NCI-H1930 (cell line): ENCODE measurements at places on chromosomes 5 and 9.

- no peak for DNase-seq
Observed at GRCh38 chr5:33788922-33789566, 102.7 kb downstream of the ADAMTS12 start.

- no peak for DNase-seq
Observed at GRCh38 chr5:67173959-67174358, 22.6 kb downstream of the CD180 start.

GRCh38 chr5:120101771-120102170 lies 362.3 kb upstream of the PRR16 start:
- no peak for DNase-seq

DNA sequence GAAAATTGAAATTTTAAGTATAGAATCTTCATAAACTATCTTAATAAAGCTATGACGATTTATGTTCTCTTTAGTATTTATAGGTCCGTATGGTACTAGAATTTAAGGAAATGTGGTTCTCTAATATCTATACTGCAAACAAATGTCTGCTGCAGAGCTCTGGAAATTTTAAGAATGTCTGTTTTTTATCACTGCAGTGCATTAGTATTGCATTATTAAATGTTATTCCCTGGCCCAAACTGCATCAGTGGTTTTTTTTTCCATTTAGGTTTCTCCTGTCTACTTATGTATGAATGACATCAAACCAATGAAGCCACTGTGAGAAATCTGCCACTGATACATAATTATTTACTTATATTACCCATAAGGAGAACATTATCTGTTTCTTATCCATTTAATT lies 211.4 kb upstream of the CD180 start:
- DNase-seq: no peak

- DNase-seq: no peak
Observed at GRCh38 chr9:86795823-86796553, 151.3 kb downstream of the GAS1 start.

- no peak for DNase-seq
Observed at GRCh38 chr5:147985608-147986007, 78.2 kb upstream of the SPINK5 start.

GRCh38 chr9:470552-471194 lies 256.0 kb downstream of the DOCK8 start:
- DNase-seq: no peak
